Uterine smooth muscle cell (primary cell): ENCODE measurements at places on chromosomes 2 and 18. TPM values are rescaled to one million over a fixed set of nuclear protein-coding genes. Genes with fewer than 3 reads are reported as not detected.

Gene ALKAL2
- total RNA-seq, result not detected in 2 replicates

Gene MALT1
- total RNA-seq, result 27.7 and 33.2 TPM in 2 replicates

Gene PDE1A
- total RNA-seq, result 11.5 and 20.0 TPM in 2 replicates

Gene ASXL3
- 0.87 and 3.3 TPM in 2 replicates for total RNA-seq

Gene ACVR1
- total RNA-seq, result 26.7 and 35.4 TPM in 2 replicates

Gene DSG4
- total RNA-seq, result not detected in 2 replicates

Gene EPHA4
- 16.5 and 33.2 TPM in 2 replicates for total RNA-seq

Gene CCDC141
- total RNA-seq, result 0.11 TPM in 1 of 2 replicates, not detected in the other

Gene TUBA3D
- not detected in 2 replicates for total RNA-seq

Gene SERPINB13
- not detected in 2 replicates for total RNA-seq

Gene CD207
- total RNA-seq, result not detected in 2 replicates

Gene SERPINB4
- total RNA-seq, result not detected in 2 replicates

Gene EPC2
- 23.5 and 23.7 TPM in 2 replicates for total RNA-seq

Gene RBBP8
- 37.2 and 40.5 TPM in 2 replicates for total RNA-seq
